ENCODE measurements at places on chromosomes 2 and 18. TPM values are rescaled to one million over a fixed set of nuclear protein-coding genes. Genes with fewer than 3 reads are reported as not detected.

MATN3 gene
- 1.1 TPM for total RNA-seq

EMILIN2 gene
- 11.2 TPM for total RNA-seq

PROKR1 gene
- total RNA-seq: not detected

POLE4 gene
- total RNA-seq: 27.4 TPM

TNFAIP6 gene
- 51.9 TPM for total RNA-seq

ACADL gene
- 0.63 TPM for total RNA-seq

RELCH gene
- 52.0 TPM for total RNA-seq

KLHL29 gene
- total RNA-seq: 2.9 TPM

CNTNAP5 gene
- total RNA-seq: not detected

PHOSPHO2 gene
- 5.2 TPM for total RNA-seq

PJVK gene
- total RNA-seq: 1.6 TPM

Data from fibroblast of the aortic adventitia (primary cell).